ENCODE measurements at places on chromosomes 7 and 10.

DNA sequence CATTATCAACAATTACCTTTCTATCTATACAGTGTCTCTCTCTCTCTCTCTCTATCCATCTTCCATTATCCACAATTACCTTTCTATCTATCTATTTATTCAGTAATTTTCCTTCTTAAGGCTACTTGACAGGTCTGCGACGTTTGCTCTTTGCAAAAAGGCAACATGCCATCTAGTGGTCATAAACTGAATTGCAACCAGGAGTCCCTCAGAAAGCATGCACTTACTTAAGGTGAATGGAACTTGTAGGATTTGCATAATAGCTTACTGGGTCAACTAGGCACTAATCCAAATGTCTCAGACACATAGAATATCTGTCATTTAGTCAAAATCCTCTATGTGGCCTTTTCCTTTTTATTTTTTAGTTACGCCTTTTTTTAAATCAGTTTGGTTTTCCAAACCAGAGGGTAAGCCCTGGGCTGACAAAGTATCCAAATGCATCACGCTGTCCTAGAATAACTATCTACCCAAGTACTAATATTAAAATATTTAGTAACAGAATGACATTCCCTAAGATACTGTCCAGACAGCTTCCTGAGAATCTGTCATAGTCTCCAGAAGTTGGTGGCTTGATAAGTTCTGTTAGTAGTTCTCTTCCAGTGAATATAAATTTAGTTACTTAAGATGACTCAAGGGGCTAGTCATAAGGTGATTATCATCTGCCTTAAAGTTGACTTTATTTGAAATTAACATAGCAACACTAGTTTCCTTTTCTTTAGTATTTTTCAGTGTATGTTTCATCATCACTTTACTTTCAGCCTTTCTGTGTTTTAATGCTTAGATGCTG, 208.3 kb downstream of the PPP1R3A start:
- peak; percentile 22 for DNase-seq

- no peak for DNase-seq
These were observed 52.1 kb upstream of the MTURN start for GRCh38 chr7:30082686-30083085.

- no peak for DNase-seq
These were observed 237.3 kb upstream of the KLF14 start for GRCh38 chr7:130971297-130971696.

- peak; percentile 8 for DNase-seq
These were observed 79.4 kb downstream of the VWC2 start for GRCh38 chr7:49852619-49853462.

DNA sequence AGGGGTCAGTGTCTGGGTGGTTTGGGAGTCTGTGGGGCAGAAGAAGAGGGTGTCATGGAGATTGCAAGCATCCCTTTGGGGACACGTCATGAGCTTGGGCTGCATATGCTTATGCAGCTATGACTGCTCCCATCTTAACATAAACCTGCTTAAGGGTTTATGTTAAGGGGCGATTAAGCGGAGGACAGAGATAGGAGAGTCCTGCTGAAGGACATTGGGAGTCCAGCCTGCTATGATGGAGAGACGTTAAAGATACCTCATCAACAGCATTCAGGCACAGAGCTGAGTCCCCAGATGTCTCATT, 76.8 kb upstream of the AKR1E2 start:
- no peak for DNase-seq

GRCh38 chr10:24223341-24223740, 14.4 kb downstream of the KIAA1217 start:
- DNase-seq: no peak

DNA sequence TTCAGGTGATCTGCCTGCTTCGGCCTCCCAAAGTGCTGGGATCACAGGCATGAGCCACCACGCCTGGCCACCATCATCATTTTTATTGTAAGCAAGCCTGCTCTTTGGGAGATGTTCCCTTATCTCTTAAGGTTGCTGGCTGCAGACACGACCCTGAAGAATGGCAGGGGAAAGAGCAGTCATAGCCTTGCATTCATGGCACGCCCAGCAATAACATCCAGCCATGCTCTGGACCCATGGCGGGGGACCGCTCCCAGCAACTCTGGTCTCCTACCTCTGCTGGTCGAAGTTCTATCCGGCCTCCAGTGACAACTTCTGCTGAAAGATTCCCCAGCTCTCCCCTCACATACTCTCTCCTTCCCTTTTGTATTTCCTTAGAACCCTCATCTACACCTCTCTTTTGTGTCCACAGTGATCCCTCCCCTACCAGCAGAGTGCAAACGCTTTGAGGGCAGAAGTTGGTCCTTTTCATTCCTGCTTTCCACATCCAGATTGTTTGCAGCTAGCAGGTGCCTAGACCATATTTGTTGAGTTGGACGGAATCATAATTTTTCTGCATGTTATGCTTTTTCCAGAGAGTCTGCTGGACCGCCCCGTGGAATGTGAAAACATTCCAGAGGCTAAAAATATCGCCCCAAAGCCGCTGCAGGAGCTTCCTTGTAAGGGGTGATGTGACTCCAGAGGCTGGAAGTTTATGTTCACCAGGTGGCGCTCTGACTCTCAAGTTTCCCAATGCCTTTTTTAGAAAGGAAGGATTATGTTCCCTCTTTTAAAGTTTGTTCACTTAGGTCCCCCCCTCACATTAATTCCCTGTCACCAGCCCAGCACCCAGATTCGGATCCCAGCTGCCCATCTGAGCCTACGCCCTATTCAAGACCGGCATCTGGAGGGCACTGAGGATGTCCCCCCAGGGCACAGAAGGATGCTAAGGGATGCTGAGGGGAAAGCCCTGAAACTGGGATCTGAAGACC, 4.3 kb upstream of the MARVELD1 start:
- peak; percentile 63 for DNase-seq

- DNase-seq: no peak
These were observed 125.3 kb upstream of the CELF2 start for GRCh38 chr10:10892290-10892875.

- DNase-seq: no peak
These were observed 341.7 kb downstream of the PARD3 start for GRCh38 chr10:34473174-34474008.

DNA sequence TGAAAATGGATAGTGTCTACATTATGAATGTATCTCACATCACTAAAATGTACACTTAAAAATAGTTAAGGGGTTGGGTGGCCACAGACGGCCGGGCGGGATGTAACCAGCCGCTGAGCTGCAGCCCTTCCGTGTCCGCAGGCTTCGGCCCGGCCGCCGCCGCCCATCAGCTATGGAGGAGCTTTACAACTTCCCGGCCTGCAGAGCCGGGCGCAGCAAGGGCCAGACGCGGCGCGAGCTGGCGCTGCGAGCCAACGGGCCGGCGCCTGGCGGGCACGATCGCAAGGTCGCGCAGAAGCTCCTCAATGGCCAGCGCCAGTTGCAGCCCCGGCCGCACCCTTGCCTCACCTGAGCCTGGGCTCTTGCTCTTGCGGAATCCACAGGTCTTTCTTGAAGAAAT, 69.1 kb downstream of the KMT2C start:
- DNase-seq: no peak

GRCh38 chr10:129790715-129791446, 173.2 kb downstream of the EBF3 start:
- no peak for DNase-seq

GRCh38 chr10:49441488-49442476, 45.9 kb upstream of the DRGX start:
- no peak for DNase-seq

- no peak for DNase-seq
These were observed 43.1 kb downstream of the NKX6-2 start for GRCh38 chr10:132742837-132743194.

DNA sequence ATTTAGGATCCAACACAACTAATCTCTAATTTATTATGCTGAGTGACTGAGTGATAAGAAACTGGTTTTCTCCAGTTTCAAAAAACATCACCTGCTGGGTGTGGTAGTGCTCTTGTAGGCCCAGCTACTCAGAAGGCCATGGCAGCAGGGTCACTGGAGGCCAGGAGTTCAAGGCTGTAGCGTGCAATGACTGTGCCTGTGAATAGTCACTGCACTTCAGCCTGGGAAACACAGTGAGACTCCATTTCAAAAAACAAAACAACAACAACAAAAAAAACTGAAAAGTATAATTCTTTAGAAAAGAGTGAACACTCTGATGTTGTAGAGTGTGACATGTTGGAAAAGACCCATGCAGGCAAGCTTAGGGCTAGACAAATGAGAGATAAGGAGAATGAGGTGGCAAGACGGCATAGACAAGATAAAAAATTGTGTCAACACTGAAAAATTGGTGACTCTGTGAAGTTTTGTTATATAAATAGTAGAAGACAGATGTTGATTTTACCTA, 150.1 kb upstream of the GPR22 start:
- no peak for DNase-seq

GRCh38 chr7:19619122-19619521, 89.7 kb downstream of the POLR1F start:
- no peak for DNase-seq

DNA sequence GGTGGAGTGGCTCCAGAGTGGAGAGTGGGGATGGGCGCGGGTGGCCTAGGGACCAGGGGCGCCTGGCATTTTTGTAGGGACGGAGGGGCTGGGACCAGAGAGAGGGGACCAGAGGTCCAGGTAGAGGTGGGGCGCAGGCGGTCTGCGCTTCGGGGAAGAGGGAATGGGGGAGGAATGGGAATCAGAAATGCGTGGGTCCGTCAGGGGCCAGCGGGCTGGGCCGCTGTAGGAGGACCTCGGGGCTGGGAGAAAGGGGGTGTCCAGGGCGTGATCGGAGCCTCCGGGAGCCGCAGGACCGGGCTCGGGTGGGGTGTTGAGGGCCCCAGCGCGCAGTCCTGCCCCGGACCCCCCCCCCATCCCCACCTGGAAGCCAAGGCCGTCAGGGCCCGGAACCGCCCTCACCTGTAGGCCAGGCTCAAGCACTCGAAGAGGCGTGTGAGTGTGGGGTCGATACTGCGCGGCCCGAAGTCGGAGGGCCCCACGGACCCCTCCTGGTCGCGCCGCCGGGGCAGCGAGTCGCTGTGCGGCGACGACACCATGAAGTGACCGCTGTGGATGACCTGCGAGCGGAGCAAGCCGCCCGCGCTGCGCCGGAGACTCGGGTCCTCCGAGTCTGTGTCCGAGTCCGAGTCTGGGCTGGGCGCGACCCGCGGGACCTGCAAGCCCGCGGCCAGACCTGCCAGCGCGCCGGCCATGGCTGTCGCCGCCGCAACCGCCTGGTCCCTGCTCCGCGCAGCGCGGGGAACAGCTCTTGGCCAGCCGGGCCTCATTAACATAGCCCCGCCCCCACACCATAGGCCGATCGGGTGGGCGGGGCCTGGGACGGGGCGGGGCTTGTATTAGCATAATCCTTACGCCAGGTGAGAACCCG, at the start of gene MLXIPL:
Gene MLXIPL, minus strand, starts transcription at position 725 of the 871 bp plus-strand sequence. Its CDS starts 30 bp downstream, at position 695.
- DNase-seq: peak; percentile 67

DNA sequence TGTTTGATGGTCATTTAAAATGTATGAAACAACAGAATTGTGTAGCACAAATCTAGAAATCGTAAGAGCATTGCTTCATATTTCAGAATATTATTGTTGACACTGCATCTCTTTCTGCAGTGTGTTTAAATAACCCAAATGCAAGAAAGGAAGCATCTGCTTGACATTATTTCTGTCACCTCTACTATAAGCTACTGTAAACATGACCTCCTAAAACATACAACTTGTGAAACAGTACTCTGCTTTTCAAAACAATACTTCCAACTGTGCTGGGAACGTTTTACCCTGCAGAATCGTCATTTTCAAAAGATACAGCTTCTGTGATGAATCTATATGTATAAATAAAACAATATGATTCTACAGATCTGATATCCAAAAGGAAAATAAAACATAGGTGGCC, 82.0 kb downstream of the RNF133 start:
- DNase-seq: no peak

DNA sequence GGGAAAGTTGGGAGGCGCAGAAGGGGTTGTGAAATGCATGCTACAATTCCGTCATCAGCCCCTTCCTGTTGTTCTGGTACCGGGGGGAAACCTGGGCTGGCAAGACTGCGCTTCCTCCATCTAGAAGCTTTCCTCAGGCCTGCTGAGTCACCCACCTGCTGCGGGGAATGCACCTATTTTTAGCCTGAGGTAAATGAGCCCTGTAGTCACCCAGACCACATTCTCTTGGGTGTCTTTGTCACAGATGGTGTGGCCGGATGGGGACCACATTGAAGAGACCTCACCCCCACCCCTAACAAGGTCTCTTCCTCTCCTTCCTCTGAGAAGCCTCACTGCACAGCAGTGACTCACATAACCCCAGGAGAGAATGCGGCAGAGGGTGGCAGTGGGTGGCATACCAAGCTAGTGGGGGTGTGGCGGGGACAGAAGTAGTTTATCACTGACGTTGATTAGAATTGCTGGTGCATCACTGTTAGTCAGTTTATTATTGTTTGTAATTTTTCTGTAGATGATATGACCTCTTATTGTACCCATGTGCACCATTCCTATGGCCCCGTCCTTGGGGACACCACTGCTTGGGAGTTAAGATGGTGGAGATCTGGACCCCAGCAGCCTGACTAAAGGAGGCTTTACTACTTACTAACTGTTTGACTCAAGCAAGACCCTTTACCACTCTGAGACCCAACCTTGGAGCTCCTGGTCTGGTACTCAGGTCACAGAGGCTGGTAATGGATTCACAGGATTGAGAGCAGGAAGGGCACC, 83.0 kb upstream of the DUSP5 start:
- no peak for DNase-seq

- no peak for DNase-seq
These were observed 91.2 kb downstream of the SPAG6 start for GRCh38 chr10:22436526-22436892.

DNA sequence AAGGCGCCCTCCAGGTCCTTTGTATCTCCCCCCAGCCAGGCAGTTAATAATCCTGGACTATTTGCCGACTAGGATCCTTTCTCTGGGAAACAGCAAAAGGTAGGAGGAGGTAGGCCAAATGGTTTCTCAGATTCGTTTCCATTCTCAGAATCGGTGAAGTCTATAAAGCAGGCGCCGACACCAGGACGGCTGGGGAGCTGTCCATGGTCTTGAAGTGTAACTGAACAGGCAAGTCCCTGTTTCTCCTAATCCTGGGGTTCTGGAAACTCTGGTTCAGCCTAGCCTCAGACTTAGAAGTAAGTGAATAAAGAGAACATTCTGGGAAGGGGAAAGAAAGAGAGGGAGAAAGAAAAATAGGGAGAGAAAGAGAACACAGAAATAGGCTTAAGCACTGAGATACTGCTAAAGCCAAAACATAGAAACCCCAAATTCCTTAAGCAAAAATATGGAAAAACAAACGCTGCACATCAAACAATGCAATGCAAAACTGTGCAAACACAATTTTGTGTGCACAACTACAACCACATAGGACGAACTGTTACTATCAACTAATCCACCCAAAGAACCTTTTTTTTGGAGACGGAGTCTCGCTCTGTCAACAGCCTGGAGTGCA, 11.1 kb upstream of the INA start:
- DNase-seq: peak; percentile 45
